ENCODE measurements at places on chromosomes 6 and 20.

DNA sequence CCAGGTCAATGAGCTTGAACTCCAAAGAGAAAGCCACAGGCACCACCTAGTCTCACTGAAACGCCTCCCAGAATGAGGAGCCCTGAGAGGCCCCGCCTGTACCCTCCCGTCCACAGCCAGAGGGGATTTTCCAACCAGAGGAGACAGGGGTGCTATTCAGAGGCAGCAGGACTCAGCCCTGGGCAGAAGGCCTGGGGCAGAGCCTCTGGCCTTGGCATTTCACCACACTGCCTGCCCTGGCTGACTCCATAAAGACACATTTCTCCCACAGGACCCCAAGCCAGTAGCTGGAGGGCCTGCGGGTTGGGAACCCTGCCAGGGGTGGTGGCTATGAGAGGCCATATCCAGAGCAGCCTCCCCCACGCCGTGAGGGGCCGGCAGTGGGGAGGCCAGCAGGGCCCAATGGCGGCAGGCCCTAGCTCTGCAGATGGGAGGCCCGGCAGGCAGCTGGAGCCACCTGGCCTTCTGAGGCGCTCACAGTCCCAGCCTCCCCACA is 159.3 kb downstream of the PREX1 start:
- no peak for DNase-seq

GRCh38 chr6:78868116-78868515 is 765 bp downstream of the IRAK1BP1 start:
- no peak for DNase-seq

DNA sequence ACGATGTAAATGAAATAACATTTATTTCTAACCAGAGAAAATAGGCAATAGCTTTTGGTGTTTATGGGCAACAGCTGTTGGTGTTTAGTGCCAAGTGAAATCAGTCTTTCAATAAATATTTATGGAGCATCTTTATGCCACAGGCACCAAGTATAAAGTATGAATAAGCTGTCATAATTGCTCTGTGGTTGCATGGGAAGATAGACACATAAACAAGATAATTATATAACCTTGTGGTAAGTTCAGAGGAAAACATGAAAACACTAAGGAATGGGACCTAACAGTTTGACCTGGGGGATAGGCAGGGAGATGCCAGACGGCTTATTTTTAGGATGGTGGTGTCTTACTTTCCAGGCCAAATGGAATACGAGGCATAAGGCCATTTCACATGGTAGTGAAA is 110.9 kb downstream of the GFRAL start:
- no peak for DNase-seq

GRCh38 chr6:41743406-41744235 is 3.6 kb downstream of the PGC start:
- no peak for DNase-seq

DNA sequence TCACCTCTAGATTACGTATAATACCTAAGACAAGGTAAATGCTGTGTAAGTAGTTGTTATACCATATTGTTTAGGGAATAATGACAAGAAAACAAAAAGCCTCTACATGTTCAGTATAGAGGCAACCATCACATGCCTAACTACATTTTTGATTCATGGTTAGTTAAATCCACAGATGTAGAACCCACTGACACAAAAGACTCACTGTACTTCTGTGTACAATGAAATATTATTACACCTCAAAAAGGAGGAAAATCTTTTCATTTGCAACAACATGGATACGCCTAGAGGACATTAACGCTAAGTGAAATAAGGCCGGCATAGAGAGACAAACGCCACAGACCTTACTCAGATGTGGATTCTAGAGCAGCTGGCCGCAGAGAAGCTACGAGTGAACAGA is 50.5 kb downstream of the NINL start:
- no peak for DNase-seq

GRCh38 chr6:166951670-166952060 is 4.7 kb downstream of the RNASET2 start:
- DNase-seq: no peak

GRCh38 chr6:15230827-15231226 is 15.0 kb upstream of the JARID2 start:
- DNase-seq: no peak

GRCh38 chr6:33620856-33621710 is at the start of gene ITPR3:
ITPR3 (plus strand) TSS chr6:33621322; CDS start chr6:33621603, 281 bp downstream.
- DNase-seq: peak; percentile 68

DNA sequence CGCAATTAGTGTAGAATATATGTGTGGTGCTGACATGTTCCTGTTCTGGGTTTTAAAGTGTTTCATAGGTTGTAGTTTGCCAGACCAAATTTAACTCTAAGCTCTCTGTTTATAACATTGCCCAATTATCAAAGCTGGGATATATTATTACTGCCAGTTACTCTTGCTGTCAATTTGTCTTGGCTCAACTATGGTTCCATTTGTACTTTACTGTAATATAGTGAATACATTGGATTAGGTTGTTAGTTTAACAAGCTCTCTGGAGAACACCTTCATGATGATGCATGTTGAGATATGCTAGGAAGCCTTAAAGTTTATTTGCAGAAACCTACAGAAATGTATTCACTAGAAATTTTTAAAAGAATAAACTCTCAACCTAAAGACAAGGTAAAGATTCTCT is 259.6 kb downstream of the ZFAND3 start:
- DNase-seq: no peak

DNA sequence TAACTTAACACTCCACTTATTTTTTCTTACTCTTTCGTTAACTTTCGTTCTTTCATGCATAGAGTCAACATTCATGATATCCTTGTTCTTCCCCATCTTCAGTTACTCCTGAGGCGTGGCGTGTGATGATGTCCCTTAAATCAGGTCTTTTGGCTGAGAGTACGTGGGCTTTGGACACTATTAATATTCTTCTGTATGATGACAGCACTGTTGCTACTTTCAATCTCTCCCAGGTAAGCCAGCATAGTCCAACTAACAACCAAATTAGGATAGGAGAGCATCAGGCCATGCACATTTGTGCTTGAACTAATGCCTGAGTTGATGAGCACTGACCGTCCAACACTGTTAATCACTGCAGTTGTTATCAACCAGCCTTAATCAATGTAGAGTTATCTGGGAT is 119.6 kb downstream of the TMEM242 start:
- DNase-seq: no peak

- no peak for DNase-seq
Observed at GRCh38 chr6:149450679-149451375, 34.0 kb downstream of the ZC3H12D start.

- DNase-seq: no peak
Observed at GRCh38 chr6:167748458-167749379, 78.0 kb upstream of the AFDN start.

GRCh38 chr20:15316556-15316955 is 979.1 kb upstream of the FLRT3 start:
- DNase-seq: no peak

DNA sequence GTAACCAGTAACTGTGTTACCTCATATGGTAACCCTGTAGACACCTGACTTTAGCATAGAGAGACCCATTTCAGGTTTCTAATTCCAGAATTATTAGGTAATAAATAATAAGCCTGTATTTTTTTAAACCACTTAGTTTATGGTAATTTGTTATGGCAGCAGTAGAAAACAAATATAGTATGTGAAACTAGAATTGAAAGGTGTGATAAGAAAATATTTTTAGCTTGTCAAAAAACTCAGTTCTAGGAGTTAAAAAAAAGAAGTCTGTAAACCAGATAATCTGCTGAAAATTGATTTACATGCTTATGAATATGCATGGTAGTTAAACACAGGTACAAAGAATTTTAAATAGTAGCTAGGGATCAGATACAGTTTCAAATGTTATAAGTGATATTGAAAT is 695.0 kb upstream of the GJE1 start:
- no peak for DNase-seq

DNA sequence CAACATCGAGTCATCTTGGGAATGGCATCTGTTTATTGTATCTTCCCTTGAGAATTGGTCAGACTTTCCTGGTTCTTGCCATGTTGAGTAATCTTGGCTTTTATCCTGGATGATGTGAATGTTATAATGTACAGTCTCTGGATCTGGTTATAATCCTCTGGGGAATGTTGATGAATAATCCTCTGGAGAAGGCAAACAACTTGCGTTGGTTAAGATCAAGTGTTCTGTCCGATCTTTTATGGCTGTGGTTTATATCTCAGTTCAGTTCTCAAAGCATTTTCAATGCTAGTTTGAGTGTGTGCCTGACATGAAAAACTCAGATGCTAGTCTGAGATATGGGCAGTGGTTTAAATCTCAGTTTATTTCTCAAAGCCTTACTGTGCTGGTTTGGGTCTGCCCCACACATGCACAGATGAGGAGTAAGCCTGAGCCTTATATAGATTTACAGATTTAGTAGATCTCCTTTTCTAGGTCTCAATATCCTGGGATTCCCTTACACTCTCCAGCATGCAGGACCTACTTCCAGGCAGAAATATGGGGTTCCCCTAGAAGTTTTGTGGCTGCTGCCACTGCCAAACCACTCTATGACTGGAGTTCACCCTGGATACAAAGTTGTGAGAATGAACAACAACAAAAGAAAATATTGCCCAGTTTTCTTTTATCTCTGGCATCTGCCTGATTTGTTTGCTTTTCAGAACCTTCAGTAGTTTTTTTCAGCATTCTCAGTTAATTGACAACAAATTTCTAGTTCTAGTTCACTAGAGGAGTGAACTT is 191.8 kb upstream of the MAN1A1 start:
- DNase-seq: peak; percentile 66

DNA sequence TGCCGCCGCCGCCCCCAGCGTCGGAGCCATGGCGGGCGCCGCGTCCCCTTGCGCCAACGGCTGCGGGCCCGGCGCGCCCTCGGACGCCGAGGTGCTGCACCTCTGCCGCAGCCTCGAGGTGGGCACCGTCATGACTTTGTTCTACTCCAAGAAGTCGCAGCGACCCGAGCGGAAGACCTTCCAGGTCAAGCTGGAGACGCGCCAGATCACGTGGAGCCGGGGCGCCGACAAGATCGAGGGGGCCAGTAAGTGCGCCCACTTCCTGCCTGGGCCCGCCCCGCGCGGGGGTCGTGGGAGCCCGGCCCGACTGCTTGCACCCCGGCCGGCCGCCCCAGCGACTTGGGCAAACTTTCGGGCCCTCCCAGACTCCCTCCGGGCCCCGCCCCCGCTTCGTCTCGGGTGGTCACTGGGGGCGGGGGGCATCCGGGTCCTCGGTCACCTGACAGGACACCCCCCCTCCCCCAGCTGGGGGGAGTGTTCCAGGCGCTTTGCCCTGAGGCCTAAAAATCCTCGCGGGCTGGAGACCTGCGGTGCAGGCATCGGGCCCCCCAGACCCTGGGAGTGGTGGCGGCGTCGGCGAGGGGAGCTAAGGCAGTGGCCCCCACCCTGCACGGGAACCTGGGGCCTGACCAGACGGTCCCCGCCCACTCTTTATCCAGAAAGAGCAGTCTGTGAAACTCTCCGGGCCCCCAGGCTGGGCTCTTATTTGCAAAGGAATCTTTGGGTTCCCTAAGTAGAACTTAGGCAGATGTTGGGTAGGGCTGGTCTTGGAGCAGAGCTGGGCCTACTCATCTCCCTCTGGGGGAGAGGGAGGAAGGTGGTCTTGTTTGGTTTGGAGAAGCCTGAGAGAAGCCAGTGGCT is 501 bp downstream of the PLCG1 start:
- peak; percentile 83 for DNase-seq

- no peak for DNase-seq
Observed at GRCh38 chr6:109458774-109459531, 3.4 kb upstream of the MICAL1 start.

DNA sequence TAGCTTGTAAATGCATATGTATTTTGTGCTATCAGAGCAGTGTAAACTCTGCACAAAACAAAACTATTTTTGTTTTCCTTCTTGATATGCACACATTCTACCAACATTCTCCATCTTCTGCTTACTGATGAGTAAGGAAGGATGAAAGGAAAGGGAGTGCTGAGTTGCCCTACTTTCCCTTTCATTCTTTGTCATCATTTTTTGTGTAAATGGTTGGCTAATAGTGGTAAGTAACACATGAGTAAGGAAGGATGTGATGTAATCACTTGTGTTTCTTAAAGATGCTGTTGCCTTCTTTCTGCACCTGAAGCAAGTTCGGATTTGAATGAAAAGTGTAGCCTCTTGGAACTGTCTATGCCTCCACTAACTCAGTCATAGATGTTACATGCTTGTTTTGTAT is 4.6 kb upstream of the REV3L start:
- DNase-seq: no peak

DNA sequence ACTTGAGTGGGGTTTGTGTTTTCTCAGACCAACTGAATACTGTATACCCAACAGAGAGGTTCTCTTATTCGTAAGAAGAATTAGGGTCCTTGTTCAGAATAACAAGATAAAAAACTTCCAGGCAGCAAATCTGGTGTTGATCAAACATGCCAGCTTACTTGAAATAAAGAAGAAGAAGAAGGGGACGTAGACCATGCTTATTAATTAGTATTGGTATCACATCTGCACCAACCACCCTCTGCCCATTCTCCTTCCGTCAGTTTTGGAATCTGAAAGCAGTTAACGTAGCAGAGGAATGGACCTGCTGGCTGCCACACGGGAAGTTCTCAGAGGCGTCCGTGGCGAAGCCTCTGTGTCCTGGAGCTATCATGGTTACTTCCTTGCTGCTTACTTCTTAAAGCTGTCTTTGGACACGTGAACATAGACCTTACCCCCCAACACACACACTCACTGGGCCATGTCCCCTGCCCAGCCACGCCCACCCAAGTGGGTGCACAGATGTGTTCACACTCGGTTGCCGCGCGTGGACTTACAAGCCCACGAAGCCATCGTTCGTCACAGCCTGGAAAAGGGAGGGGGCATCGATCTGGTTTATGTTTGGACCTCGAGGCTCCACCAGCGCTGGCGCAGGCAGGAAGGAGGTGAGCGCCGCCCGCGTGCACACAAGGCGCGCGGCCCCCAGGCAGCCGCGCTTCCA is 4.1 kb upstream of the DLL1 start:
- no peak for DNase-seq

GRCh38 chr20:8932192-8933165 is 136.4 kb upstream of the PLCB4 start:
- DNase-seq: no peak

DNA sequence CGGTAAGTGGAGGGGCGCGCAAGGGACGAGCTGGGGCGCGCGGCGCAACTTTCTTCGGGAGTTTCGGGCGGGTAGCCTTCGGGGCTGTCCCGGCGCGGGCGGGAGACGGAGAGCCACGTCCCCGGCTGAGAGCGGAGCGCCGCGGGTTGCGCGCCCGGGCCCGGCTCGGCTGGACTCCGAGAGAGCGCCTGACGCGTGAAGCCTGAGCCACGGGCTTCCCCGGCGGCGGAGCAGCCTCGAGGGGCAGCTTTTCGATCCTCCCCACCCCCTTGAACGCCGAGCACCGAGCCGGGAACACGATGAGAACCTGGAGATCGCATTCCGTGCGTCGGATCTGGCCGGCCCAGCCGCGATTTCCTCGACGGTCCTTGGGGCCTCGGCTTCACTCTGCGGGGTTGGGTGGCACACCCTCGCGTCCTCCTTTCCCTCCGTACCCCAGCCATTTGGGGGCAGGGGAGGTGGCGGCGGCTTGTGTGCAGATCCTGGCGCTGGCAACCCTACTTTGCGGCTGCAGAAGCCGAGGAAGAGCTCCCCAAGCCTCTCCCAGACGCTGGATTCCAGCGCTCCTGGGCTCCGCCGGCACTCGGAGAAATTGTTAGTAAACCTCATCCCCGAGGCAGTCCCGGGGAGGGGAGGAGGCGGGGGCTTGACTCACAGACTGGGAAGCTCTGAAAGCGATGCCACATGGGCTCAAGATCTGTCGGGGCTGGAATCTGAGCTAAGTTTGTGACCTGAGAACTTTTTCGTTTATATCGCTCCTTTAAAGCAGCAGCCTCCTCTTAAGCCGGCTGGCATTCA is 572 bp downstream of the DSE start:
- peak; percentile 75 for DNase-seq

- DNase-seq: no peak
Observed at GRCh38 chr6:65006788-65007187, 700.2 kb downstream of the EYS start.
